ENCODE measurements at places on chromosomes 5 and 9.

GRCh38 chr5:24623031-24623430, 21.7 kb downstream of the CDH10 start:
- no peak for DNase-seq

DNA sequence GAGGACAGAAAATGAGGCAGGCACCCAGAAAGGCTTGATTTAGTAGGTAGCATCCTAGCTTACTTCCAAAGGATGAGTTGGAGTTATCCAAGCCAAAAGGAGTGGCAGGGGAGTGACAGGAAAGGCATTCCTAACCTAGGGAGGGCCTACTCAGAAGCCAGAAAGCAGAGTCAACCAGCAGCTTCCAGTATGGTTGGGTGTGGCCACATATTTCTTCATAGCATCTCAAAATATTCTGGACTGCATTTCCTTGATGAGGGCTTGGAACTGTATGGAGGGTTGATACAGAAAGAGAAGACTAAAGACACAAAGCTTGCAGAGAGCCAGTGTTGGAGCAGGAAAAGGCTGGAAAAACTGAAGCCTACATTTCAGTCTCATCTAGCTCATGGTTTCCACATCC, 656.8 kb upstream of the DMAC1 start:
- no peak for DNase-seq

GRCh38 chr5:176594554-176594953, 15.4 kb downstream of the GPRIN1 start:
- DNase-seq = no peak

DNA sequence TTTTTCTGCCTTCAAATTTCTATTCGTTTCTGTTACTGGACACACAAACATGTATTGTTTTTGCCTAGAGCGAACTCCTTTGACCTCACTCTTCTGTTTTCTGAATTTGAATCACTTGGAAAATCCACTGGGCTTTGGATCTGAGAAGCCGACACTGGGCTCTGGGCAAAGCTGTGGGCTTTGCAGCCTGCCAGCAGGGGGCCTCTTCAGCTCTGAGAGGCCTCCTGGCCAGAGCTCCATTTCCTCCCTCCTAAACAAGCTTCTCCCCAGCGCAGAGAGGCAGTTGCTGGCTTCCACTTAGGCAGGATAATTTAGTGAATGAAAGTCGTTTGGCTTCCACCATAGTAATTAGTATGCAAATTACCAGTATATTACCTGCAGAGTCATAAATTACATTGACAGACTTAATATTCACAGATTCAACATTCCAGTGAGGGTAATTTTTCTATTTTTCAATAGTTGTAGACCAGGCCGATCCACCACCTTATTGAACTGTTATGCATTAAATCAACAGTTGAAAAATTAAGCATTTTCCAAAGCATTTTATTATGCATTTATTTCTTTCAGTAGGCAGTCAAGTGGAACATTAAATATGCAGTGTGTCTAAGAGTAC, 104.0 kb upstream of the ZNF366 start:
- peak; percentile 77 for DNase-seq

GRCh38 chr9:14868772-14869583, 41.2 kb downstream of the FREM1 start:
- no peak for DNase-seq

GRCh38 chr5:141602606-141603005, 16.2 kb downstream of the DIAPH1 start:
- DNase-seq = no peak

- DNase-seq = peak; percentile 64
These were observed 30.8 kb downstream of the CD180 start for GRCh38 chr5:67165526-67166459.

- no peak for DNase-seq
These were observed 115.0 kb upstream of the TLE1 start for GRCh38 chr9:81804306-81804705.

- DNase-seq = no peak
These were observed 40.1 kb upstream of the SLC6A19 start for GRCh38 chr5:1161108-1161832.

GRCh38 chr5:40171971-40172370, 507.7 kb upstream of the PTGER4 start:
- no peak for DNase-seq
